ENCODE measurements at places on chromosomes 4 and X. TPM values are rescaled to one million over a fixed set of nuclear protein-coding genes. Genes with fewer than 3 reads are reported as not detected.

- DNase-seq, result no peak
Measured at GRCh38 chrX:38652934-38653442, 91.6 kb downstream of the TSPAN7 start.

DNA sequence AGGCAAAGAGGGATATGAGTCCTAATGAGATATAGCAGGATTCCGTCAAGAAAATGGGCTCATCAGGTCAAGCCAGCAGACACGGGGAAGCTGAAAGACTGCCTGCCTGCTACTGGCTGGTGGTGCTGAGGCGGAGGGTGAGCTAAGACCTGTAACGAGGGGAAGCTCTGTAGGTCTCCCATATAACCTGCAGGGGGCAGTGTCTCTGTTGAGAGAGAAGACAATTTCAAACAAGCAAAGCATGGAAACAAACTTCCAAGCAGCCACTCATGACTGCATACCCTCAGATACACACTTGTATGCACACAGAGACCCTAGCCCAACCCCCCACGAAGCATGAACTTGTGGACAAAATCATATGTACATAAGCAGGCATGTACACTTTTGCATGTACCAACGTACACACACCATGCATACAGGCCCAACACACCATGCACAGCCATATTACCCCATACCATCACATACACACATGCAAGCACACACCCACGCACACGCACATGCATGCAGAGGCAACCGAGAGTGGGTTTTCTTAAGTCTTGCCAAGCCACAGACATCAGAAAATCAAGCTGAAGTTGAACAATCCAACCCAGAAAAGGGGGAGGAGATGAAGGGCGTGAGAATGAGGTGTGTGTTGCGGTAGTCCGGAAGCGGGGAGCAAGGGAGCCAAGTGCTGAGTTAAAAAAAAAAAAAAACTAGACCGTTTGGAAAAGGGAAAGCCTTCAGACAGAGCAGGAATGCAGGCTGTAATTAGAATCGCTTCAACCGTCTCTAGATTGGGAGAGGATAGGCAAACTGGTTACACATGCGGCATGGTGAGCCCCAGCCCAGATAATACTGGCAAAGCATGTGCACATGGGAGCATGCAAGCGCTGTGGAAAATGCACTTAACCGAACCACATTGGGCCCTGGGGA lies 71.0 kb downstream of the PJA1 start:
- DNase-seq, result no peak

- no peak for DNase-seq
Measured at GRCh38 chrX:79556800-79557199, 189.7 kb upstream of the ITM2A start.

DNA sequence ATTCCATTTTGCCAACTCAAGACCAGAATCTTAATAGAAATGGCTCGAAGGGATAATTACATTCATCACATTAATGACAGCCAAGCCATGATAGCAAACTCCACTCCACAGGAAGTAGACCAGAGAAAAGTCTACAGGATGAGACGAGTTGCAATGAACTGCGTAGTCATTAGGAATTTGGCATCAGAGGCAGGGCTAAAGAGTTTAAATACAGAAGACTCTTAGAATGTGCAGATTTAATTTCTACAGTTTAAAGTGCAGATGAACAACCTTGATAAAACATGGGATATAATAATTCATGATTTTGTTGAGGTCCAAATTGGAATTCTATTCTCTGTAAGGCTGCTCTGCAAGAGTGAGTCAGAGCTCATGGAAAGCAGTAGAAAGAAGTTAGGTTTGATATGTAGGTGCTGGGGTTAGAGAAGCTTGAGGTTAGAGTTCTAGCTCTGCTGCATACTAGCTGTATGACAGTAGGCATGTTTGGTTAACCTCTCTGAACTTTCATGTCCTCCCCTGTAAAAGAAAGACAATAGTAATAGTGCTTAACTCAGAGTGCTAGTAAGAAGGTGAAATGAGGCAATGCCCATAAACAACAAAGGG lies 32.2 kb downstream of the LNX1 start:
- no peak for DNase-seq

DNA sequence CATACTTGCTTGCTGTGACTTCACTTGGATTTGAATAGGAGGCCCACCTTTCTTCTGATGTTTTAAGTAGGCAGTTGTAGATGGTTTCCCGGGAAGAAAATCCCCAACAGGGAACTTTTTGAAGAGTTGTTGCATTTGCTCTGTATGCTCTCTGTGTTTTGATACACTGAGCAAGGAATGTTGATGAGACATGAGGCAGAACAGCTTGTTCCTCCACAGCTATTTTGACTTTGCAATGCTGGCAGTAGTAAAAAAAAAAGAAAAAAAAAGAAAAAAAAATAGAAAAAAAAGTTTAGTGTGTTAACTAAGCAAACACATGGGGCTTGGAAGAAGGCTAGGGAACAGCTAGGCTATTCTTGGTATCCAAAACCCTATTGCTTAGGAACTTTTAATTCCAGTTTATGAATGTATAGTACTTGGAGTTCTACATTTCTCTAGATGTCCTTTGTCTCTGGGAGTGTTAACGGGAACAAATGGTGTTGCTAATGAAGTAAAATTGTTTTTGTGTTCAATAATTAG lies 23.4 kb upstream of the PAQR3 start:
- no peak for DNase-seq

DNA sequence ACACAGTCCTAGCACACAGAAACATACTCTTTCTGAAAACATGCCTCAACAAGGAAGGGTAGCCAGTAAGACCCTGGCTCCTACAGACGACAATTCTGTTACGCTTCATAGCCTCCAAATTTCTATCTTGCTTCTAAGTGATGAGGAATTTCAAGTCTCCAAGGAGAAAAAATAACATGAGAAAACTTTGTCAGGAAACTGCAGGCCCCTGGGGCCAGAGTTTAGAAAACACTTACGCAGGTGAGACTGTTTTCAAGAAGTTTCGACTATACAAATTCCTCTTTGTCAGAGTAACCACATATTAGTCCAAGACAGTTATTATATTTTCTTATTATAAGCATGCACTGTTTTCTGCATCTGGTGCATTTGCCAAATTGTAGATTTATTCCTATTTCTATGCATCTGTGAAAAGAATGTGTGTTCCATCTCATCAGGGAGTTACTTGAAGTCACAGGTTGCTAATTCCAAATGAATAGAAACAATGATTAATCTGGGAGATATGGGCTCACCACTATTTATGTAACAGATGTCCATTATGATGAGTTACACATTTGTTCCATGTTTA lies 30.3 kb upstream of the HCCS start:
- no peak for DNase-seq

DNA sequence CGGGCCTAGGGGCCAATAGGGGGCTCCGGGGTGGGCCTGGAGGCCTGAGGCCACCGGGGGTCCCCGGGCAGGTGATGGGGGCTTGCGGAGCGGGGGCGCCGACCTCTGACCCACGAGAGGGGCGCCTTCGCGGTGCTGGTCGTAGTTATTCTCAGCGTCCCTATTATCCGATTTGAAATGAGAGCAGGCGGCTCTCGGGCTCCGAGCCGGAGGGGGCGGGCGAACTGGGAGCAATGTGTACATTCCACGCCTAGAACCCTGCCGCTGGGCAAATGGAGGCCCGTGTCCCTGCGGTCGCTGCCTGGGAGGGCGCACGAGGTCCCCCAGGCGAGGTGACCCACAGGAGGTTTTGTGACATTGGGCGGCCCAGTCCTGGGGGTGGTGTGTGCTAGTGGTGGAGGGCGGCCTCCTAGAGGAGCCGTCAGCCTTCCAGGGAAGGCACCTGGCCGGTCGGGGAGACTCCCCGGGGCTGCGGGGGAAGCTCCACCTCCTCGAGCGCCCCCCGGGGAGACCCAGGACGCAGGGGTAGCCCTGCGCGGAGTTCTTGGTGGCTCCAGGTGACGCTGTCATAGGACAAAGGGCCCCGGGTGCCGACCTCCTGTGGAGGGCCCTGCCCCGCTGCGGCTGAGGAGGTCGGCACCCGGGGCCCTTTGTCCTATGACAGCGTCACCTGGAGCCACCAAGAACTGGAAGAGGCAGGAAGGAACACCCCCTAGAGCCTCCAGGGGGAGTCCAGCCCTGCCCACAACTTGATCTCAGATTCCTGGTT lies 102.6 kb upstream of the PRKX start:
- peak; percentile 55 for DNase-seq

RAB9A gene
- 22.6 TPM for total RNA-seq

IL13RA2 gene
- not detected for total RNA-seq
